ENCODE measurements at places on chromosomes 7 and 10. TPM values are rescaled to one million over a fixed set of nuclear protein-coding genes. Genes with fewer than 3 reads are reported as not detected.

The IDI2 gene
- total RNA-seq, result 2.9 TPM

The GPR85 gene
- not detected for total RNA-seq

The NXPH1 gene
- not detected for total RNA-seq

The NUTM2E gene
- total RNA-seq, result not detected

The MYO1G gene
- total RNA-seq, result 4.0 TPM

The SLC26A3 gene
- total RNA-seq, result not detected

DNA sequence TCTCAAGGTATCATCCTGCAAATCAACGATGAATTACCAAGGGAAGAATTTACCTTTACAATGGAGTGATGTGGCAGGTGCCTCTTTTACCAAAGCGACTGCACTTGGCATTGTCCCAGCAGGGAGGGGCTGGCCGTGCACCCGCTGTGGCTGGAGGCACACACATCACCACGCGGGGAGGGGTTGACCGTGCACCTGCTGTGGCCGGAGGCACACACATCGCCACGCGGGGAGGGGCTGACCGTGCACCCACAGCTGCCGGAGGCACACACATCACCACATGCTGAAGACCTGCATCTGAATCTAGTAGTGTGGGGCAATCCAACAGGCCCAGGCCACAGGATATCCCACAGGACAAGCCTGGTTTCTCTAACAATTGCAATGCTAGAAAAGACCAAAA is 493.5 kb downstream of the DNAJB6 start:
- H3K36me3 ChIP-seq, result no peaks in the 10 kb centered on the region
- H3K27me3 ChIP-seq, result no peaks in the 10 kb centered on the region
- H3K4me1 ChIP-seq, result no peaks in the 10 kb centered on the region
- H3K4me3 ChIP-seq, result no peak overlapping the region
- DNase-seq, result no peak

- no peaks in the 10 kb centered on the region for H3K27me3 ChIP-seq
- no peak for DNase-seq
- H3K4me1 ChIP-seq, result no peaks in the 10 kb centered on the region
- H3K36me3 ChIP-seq, result peaks cover 44% of the 10 kb centered on the region
Measured at GRCh38 chr7:107359520-107360316, 110.1 kb upstream of the GPR22 start.

GRCh38 chr7:139118234-139118804 is 8.8 kb upstream of the ZC3HAV1 start:
- peaks cover 24% of the 10 kb centered on the region for H3K4me1 ChIP-seq
- H3K4me3 ChIP-seq, result no peak overlapping the region
- DNase-seq, result peak; percentile 38
- peaks cover 9% of the 10 kb centered on the region for H3K27me3 ChIP-seq

DNA sequence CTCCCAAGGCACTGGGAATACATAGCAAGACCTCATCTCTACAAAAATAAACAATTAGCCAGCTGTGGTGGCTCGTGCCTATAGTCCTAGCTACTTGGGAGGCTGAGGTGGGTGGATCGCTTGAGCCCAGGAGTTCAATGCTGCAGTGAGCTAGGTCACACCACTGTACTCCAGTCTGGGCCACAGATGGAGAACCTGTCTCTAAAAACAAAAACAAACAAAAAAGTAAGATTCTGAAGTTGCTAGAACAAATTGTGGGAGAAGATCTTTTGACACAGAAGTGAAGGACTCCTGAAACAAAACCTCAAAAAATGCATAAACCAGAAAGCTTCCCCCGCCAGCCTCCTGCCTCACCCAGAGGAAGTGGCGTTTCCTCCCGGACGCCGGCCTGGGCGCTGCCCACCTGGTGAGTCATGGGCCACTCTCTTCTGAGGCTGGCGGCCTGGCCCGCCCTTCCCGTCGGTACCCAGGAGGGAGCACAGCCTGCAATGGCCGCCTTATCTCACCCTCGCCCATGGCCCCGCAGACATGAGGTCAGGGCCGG is 25.4 kb upstream of the ELN start:
- H3K4me3 ChIP-seq, result no peak overlapping the region
- H3K27me3 ChIP-seq, result no peaks in the 10 kb centered on the region
- H3K4me1 ChIP-seq, result peaks cover 36% of the 10 kb centered on the region
- peak; percentile 63 for DNase-seq

DNA sequence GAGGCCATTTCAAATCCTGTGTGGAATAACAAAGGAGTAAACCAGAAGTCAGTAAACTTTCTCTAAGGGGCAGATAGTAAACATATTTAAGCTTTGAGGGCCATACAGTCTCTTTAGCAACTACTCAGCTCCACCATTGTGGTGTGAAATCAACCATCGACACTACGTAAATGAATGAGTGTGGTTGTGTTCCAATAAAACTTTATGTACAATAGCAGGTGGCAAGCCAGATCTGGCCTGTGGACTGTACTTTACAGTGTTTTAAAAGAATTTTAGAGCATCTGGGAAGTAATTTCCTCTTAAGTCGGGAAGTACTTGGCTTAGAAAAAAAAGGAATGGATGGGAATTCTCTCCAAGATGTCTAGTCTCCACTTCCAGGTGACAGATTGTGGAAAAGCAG is 71.3 kb downstream of the ARHGAP22 start:
- H3K4me1 ChIP-seq, result no peaks in the 10 kb centered on the region
- DNase-seq, result no peak
- no peaks in the 10 kb centered on the region for H3K36me3 ChIP-seq
- H3K4me3 ChIP-seq, result no peak overlapping the region
- H3K27me3 ChIP-seq, result no peaks in the 10 kb centered on the region
- H3K27ac ChIP-seq, result no peak overlapping the region

- H3K4me3 ChIP-seq, result peak overlapping the region; percentile 65
- H3K27ac ChIP-seq, result peak overlapping the region; percentile 91
- no peaks in the 10 kb centered on the region for H3K36me3 ChIP-seq
- H3K27me3 ChIP-seq, result no peaks in the 10 kb centered on the region
- DNase-seq, result no peak
Measured at GRCh38 chr7:107563081-107563774, 492 bp downstream of the COG5 start.

GRCh38 chr7:50405221-50405620 is 44.9 kb downstream of the FIGNL1 start:
- no peaks in the 10 kb centered on the region for H3K36me3 ChIP-seq
- no peak overlapping the region for H3K27ac ChIP-seq
- H3K4me3 ChIP-seq, result no peak overlapping the region
- no peak for DNase-seq
- no peaks in the 10 kb centered on the region for H3K4me1 ChIP-seq
- H3K27me3 ChIP-seq, result peaks cover 6% of the 10 kb centered on the region

DNA sequence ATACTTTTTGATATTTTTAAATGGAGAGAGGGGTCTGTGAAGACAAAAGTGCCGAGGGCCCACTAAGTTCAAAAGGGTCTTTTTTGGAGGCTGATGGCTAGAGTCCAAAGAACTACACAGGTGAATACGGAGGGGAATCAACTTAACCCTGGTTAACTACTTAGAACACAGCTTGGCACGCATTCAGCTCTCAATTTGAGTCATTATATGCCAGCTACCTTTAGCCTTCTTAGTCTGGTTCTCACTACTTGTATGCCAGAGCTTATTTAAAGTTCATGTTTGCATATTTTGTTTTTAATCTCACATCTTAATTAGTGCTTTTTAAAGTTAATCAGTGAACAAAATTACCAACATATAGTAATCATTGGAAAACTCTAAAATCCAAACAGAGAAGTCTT is 80.8 kb downstream of the VWDE start:
- H3K36me3 ChIP-seq, result no peaks in the 10 kb centered on the region
- peak; percentile 26 for DNase-seq
- no peak overlapping the region for H3K4me3 ChIP-seq
- no peaks in the 10 kb centered on the region for H3K4me1 ChIP-seq
- no peak overlapping the region for H3K27ac ChIP-seq

DNA sequence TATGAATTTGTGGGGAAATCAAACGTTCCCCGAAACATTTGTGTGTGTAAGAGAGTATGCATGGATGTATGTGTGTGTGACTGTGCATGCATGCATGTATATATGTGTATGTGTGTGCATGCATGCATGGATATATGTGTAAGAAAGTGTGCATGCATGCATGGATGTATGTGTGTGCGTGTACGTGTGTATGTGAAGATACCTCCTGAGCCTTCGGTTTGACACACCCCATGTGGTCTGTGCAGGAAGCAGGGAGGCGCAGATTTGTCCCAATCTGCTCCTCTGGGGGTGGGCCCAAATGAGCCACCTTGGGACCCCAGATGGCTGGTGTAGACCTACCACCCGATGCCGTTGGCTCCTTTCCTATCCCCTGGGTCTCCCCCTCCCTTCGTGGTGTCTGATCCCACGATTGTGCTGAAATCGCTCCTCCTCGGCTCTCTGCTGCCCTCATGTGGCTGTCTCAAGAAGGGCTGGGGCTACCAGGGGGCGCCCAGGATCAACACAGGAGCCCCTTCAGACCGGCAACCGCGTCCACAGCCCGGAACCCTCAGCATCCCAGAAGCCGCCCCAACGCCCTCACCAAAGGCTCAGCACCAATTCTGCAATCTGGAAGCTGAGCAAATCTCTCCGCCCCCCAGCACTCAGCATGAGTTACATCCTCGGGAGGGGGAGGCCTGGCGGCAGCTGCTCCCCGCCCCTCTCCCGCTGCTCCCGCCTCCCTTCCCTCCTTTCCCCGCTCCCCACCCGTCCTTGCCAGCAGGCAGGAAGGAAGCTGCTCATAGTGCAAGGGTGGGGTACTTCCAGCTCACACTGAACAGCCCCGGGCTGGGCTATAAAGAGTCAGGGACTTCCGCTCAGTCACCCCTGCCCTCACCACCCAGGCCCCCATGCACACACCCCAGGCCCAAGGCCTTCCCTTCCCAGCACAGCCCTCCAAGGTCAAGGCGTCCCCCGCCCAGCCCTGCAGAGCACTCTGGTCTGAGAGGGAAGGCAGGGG is 2.3 kb upstream of the NOS3 start:
- peak overlapping the region; percentile 73 for H3K27ac ChIP-seq
- peak overlapping the region; percentile 5 for H3K4me3 ChIP-seq
- DNase-seq, result peak; percentile 90
- peaks cover 13% of the 10 kb centered on the region for H3K27me3 ChIP-seq
- H3K4me1 ChIP-seq, result peaks cover 31% of the 10 kb centered on the region

- peaks cover 6% of the 10 kb centered on the region for H3K4me1 ChIP-seq
- no peak overlapping the region for H3K4me3 ChIP-seq
- H3K27me3 ChIP-seq, result no peaks in the 10 kb centered on the region
- DNase-seq, result no peak
Measured at GRCh38 chr10:114087255-114087654, 43.6 kb downstream of the ADRB1 start.

DNA sequence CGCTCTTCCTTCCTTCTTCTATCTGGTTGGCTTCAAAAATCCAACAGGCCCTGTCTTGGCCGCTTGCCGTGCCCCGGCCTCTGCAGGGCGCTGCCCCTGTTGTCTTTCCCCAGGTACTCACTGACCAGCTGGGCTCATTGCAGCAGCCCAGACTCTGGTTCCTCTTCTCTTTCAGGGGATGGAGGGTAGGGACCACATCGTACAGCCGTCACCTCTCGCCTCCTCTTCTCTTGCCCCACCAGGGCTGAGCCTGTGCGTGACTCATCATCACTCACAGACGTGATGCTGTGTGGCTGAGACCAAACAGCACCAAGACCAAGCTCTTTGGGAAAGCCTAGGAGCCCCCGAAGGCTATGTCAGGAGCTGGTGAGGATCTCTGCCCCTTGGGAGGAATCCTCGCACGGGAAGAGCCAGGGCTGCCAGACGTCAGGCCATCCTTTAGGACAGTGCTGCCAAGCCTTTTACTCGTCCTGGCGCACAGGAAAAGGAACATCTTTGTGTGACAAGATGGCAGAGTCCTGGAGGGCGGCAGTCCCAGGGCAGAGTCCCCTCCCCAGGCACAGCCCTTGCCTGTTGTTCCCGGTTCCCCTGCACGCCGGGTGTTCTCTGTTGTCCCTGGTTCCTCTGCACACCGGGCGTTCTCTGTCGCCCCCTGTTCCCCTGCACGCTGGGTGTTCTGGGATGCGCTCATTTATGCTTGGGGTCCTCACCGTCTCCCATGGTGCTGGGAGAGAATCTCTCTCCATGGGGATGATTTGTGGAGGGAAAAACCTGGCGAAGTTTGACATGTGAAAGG is 188.5 kb upstream of the SHH start:
- H3K36me3 ChIP-seq, result no peaks in the 10 kb centered on the region
- no peaks in the 10 kb centered on the region for H3K27me3 ChIP-seq
- H3K4me3 ChIP-seq, result no peak overlapping the region
- peak; percentile 20 for DNase-seq

GRCh38 chr7:41065663-41066062 is 637.2 kb downstream of the INHBA start:
- H3K27ac ChIP-seq, result no peak overlapping the region
- H3K27me3 ChIP-seq, result no peaks in the 10 kb centered on the region
- no peak for DNase-seq
- no peaks in the 10 kb centered on the region for H3K4me1 ChIP-seq
- H3K4me3 ChIP-seq, result no peak overlapping the region

DNA sequence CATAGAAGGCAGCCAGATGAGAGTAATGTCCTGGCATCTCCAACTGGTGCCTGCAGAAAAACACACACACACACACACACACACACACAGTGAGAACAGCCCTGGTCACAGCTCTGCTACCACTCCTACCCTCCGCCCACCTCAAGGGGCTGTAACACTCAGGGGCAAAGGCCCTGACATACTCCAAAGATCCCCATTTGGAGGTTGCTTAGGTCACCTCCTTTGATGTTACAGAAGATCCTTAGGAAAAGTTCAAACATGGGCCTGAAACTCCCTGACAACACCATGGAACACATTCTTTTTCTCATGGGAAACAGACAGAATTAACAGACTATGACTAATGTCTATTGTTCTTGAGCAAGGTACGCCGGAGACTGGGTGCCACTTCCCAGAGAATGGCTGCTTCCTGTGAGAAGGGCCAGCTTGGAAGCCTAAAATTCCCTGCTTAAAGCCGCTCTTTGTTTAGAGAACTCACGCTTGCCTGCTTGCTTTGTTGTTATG is 27.7 kb downstream of the DENND11 start:
- no peak for DNase-seq
- no peaks in the 10 kb centered on the region for H3K27me3 ChIP-seq
- H3K4me1 ChIP-seq, result no peaks in the 10 kb centered on the region
- peaks cover 61% of the 10 kb centered on the region for H3K36me3 ChIP-seq
- peak overlapping the region; percentile 55 for H3K27ac ChIP-seq

DNA sequence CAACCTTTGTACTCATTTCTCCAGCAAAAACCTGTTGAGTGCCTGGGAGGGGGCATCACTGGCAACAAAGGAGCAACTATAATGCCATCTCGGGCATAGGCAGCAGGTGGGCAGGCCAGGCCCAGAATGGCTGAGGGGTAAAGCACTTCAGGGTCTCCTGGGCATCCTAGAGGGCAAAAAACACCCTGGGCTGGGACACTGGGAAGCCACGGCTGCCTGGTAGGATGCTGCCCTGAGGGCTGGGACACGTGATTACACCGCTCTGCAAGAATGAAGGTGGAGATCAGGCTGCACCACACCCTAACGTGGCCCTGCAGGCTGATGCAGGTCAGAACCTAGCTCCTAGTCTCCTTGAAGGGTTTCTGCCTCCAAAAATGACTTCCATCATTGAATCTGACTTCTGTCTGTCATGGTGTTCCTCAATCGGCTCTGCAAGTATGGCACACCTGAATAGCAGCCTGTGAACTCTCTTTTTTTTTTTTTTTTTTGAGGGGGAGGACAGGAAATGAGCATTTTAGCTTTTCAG is 4.5 kb upstream of the TRAPPC14 start:
- peak; percentile 69 for DNase-seq
- H3K27me3 ChIP-seq, result no peaks in the 10 kb centered on the region
- H3K4me3 ChIP-seq, result no peak overlapping the region
- H3K27ac ChIP-seq, result no peak overlapping the region

GRCh38 chr10:60828489-60828852 is 50.2 kb downstream of the CDK1 start:
- no peaks in the 10 kb centered on the region for H3K27me3 ChIP-seq
- peak overlapping the region; percentile 63 for H3K27ac ChIP-seq
- no peaks in the 10 kb centered on the region for H3K36me3 ChIP-seq
- no peak overlapping the region for H3K4me3 ChIP-seq
- peaks cover 7% of the 10 kb centered on the region for H3K4me1 ChIP-seq
